ENCODE measurements at places on chromosomes 4 and X.

- peak; percentile 29 for DNase-seq
These were observed 130.2 kb downstream of the CHRDL1 start for GRCh38 chrX:110665223-110666002.

GRCh38 chr4:5878359-5878758, 14.5 kb downstream of the CRMP1 start:
- DNase-seq, result no peak

- no peak for DNase-seq
These were observed 37.4 kb downstream of the BCOR start for GRCh38 chrX:40060356-40060845.

- no peak for DNase-seq
These were observed 199.7 kb downstream of the NLGN4X start for GRCh38 chrX:6029014-6029413.

DNA sequence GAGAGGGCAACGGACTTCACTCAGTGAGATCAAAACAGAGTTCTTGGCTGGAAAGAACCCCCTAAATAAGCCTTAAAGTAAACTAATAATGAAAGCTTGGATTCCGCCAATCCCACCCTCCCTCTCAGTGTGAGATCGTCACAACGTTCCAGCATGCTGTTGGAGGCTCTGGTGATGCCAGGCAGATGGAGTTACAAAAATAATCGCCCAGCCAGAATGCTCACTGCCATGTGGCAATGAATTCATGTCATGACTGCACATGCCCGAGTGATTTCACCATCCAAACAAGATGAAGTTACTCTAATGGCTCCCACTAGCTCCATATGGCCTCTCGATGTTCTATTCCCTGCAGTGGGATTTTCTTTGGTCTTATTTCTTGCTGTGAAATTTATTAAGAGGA, 248.0 kb downstream of the SPATA18 start:
- no peak for DNase-seq
